ENCODE measurements at places on chromosomes 1 and 21.
A peak's percentile ranks its signal among the peaks of the same experiment; 100 is the strongest.

DNA sequence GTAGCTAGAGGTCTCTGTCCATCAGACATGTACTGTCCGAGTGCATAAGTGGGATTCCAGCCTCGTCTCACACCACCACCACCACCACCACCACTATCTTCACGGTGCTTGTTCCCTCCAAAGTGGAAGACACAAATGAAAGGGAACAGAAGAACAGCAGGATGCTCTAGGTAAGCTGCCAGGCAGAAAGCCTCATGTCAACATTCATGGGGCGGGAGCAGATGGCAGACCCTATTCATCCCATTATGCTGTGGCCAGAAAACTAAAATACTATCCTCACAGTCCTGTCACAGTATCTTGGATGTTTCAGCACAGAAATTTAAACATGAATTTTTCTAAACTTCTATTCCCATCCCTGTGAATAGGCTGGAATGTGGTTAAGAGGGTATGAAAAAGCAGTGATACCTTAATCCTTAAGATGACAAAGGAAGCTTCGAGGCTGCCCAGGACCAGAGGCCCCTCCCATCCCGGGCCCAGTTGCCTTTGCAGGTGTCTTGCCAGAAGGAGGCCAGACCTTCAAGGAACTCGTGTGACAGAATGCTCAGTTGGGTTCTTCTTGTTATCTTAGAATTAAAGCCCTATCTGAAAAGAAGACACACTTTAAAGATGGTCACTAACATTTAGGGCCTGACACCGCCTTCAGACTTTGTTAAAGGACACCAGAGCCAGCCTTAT, 24.7 kb downstream of the APCS start:
- DNase-seq = no peak

DNA sequence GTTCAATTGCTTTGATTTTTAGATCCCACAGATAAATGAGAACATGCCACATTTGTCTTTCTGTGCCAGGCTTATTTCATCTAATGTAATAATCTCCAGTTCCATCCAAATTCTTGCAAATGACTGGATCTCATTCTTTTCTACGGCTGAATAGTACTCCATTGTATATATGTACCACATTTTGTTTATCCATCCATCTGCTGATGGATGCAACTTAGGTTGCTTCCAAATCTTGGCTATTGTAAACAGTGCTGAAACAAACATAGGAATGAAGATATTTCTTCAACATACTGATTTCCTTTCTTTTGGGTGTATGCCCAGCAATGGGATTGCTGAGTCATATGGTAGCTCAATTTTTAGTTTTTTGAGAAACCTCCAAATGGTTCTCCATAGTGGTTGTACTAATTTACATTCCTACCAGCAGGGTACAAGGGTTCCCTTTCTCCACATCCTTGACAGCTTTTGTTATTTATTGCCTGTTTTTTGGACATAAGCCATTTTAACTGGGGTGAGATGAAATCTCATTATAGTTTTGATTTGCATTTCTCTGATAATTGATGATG, 344.4 kb downstream of the KCTD3 start:
- no peak for DNase-seq

DNA sequence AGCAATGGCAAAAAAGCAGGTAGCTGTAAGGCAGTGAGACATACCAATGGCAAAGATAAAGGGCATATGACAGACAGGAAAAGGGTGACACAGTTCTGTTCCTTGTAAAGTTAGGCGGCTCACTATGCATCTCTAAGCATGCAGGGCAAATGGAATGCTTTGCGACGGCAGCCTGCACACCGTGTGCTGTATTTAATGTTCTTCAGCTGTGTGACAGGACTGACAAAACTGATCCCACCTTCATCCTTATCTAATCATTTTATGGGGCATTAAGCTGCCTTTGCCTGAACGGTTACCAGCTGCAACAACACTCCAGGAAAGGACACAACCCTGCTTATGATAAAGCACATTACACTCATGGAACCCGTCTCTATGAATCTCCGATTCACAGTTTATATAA, 80.5 kb upstream of the VAV3 start:
- DNase-seq = no peak

DNA sequence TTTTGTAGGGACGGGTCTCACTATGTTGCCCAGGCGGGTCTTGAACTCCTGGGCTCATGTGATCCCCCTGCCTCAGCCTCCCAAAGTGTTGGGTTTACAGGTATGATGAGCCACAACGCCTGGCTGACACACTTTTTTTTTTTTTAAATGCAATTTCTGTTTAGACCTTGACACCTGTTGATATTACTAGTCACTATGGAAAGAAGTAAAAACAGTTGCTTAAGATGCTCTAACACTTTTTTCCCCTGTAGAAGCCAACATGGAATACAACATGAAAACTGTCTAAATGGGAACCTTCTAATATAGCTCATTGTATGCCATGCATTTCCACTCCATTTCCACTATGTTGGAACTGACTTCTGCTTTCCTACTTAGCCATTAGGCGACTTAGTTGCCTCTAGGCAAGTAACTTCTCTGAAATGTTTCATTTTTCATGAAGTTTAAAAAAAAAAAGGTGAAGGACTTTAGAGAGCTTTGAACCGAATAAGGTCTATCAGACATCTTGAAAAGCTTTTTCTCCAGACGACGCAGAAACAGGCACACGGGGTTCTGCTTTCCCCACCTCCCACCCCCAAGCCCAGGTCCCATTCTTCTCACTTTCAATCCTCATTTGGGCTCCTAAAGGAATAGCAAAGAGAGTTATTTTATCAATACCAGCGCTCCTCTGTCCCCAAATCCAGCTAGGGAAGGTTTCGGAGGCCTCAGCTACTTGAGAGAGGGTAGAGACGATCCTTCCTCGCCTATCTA, 648 bp upstream of the DR1 start:
- DNase-seq = no peak

DNA sequence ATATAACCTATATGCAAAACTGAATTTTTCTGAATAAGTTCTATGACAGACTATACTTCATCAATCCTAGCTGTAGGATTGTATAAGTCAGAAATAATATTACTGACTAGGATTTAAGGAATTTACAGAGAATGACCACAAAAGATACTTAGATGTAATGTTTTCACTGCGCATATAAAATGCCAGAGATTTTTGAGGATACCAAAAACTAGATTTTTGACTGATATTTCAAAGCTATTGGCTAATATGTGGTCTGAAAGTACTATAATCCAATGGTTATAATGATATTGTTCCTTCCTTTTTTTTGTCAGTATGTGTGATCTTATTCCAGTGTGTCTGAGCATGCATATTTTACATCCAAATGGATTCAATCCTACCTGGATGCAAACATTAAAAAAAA, 17.0 kb upstream of the IFI44L start:
- DNase-seq = no peak

GRCh38 chr1:49036700-49037099, 260.0 kb upstream of the BEND5 start:
- no peak for DNase-seq

DNA sequence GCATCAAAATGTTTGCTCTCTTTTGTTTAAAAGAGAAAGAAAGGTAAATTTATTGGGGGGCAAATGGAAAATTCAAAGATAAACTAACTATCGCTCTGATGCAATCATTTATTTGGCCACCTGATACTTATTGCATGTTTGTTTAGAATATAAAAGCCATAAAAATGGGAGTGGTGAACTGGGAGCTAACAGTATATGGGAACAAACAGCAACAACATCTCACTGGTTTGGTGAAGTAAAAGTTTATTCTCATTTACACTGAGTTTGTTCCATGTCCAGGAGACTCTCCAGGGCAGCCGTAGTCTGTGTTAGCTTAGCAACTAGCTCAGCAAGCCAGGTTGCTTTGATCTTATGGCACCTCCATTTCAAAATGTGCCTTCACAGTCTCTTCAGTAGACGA, 20.4 kb downstream of the C4BPA start:
- no peak for DNase-seq

DNA sequence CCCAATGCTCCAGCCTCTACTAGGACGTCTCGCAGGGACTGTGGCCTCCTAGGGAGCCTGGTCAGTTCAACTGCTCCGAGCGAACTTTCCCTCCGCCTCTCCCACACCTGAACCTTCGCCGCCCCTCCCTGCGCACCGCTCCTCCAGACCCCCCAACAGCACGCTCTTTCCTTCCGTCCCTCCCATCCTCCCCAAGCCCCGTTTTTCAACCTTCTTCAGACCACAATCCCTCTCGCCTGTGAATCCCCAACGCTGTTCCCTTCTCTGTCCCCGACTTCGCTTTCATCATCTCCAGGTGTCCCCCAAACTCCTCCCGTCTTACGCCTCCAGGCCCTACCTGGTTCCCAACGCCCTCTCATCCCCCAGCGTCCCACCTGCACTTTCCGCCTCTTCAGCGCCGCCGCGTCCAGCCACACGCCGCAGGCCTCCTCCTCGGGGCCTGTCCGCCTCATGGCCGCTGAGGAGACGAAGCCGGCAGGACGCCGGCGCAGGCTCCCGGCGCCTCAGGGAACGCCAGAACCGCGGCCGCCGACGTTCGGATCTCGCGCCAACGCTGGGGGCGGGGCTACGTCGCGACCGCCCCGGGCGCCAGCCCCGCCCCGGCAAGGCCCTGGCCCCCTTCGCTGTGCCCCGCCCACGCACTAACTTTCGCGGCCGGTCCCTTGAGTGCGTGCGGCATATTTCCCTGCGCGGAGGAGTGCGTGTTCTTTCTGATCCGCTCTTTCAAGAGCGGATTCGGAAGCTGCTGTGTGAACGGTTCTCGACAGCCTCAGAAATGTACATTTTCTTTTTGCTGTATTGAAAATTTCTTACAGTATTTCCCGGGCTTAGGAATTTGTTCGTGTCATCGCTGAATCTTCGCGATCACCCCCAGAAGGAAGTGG, at the start of gene AUNIP:
Gene AUNIP (minus strand): TSS at position 552 of the 884 bp plus-strand sequence. CDS start 100 bp downstream, at position 452.
- peak; percentile 58 for DNase-seq

GRCh38 chr1:106439475-106439874, 617.0 kb upstream of the PRMT6 start:
- no peak for DNase-seq

- no peak for DNase-seq
Measured at GRCh38 chr1:89873770-89874169, 52.9 kb downstream of the LRRC8D start.

- DNase-seq = no peak
Measured at GRCh38 chr1:30919025-30919881, 10.7 kb upstream of the SDC3 start.

GRCh38 chr1:4017636-4018365, 117.7 kb upstream of the C1orf174 start:
- no peak for DNase-seq

- no peak for DNase-seq
Measured at GRCh38 chr21:45169001-45169400, 94.6 kb downstream of the ADARB1 start.

- DNase-seq = peak; percentile 97
Measured at GRCh38 chr21:45306832-45307571, 19.3 kb upstream of the POFUT2 start.

DNA sequence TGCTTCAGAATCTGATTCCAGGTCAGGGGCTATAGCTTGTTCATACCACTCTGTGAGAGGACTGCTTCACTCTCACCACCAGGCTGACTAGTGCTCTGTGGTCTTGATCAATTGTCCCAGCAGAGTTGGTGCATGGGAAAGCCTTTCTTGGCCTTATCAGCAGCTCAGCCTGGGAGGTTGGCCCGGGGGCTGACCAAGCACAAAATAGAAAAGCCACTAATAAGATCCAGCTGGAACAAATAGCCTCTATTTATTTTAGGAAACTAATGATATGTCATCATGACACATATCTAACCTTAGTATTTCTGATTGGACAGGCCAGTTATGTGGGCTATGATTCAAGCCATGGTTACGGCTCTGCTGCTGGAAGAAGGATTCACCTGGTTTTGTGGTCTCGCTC, 134.2 kb downstream of the GDAP2 start:
- no peak for DNase-seq

DNA sequence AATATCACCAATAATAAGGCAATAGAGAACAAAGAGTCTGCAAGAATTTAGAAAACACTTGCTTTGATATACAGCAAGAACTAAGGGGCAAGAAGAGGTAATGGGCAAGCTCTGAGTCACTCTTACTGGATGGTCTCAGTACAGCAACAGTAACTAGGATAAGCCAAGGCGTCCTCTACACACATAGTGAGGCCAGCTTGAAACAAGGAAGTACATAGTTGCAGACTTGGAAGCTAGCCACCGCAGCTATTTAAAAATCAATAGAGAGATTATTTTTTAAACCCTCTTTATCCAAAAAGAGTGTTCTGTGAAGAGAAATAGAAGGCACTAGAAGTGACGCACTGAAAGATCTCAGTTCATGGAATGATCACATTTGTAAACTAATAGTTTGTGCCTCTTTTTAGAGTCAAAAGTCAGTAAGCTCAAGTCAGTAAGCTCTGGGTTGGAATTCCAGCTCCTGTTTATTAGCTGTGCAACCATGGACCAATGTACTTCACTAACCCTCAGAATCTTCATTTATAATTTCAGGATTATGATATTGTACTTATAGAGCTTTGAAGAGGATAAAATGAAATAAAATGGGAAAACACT, 118.6 kb downstream of the AKT3 start:
- no peak for DNase-seq

- peak; percentile 62 for DNase-seq
Measured at GRCh38 chr1:204408074-204408507, 3.5 kb downstream of the PPP1R15B start.

- no peak for DNase-seq
Measured at GRCh38 chr1:167161242-167161641, 59.4 kb upstream of the POU2F1 start.

- DNase-seq = no peak
Measured at GRCh38 chr1:64001038-64001437, 202.4 kb upstream of the UBE2U start.

DNA sequence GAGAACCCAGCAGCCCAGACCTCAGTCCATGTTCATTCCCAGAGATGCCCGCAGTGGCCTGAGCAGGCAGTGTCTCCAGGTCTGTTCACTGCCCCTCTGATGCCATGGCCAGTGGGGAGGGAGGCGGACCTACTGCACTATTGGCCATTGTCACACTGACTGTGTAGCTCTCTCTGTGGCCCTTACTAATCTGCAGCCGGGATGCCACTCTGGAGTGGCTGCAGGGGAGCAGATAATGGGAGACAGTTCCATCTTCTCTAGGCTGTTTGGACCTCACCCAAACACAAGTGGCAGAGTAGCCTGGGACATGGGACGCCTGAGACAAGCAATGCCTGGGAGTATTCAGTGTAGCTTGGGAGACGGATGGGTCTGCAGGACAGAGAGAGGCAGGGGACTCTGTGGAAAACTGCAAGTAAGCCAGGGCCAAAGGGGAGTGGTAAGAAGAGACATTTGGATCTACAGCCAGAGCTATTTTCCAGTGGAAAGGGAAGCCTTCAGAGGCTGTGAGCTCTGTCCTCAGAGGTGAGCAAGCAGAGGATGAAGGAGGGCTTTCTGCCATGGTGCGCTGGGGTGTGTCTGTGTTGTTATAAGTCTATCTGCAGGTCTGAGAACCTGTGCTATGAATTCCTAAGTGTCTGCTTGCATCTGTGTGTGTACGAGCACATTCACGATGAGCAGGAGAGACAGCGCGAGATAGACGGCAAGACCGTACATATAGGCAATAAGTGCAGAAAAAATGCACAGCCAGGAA, 26.7 kb downstream of the DMBX1 start:
- DNase-seq = no peak

DNA sequence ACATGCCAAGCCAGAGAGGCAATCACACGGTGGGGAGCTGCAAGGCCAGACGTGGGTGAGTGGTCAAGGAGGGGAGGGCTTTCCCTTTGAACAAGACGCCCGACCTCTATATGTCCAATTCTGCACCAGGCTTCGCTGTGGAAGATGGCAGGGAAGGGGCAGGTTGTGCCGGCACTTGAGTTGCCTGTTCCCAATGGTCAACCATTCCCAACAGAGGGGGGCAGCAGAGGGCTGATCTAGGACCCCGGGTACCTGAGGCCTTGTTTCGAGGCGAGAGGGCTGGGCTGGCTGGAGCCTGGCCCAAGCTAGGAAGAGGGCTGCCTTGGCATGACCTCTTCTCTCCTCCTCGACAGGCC, 64.9 kb downstream of the TMEM53 start:
- DNase-seq = no peak

All from posterior cingulate gyrus (tissue), 11 donors.